Naive thymus-derived CD4-positive, alpha-beta T cell (primary cell): ENCODE measurements at places on chromosomes 4 and X. TPM values are rescaled to one million over a fixed set of nuclear protein-coding genes. Genes with fewer than 3 reads are reported as not detected.

LIMCH1 gene
- not detected for polyA plus RNA-seq

AFF2 gene
- polyA plus RNA-seq: 0.31 TPM

ENAM gene
- polyA plus RNA-seq: not detected

WDR19 gene
- polyA plus RNA-seq: 5.3 TPM

GABRG1 gene
- not detected for polyA plus RNA-seq

ATP7A gene
- polyA plus RNA-seq: 5.4 TPM

CXCL10 gene
- polyA plus RNA-seq: not detected

PAK3 gene
- polyA plus RNA-seq: 0.20 TPM

IL3RA gene
- 0.16 TPM for polyA plus RNA-seq

MID1 gene
- not detected for polyA plus RNA-seq

ITGB1BP2 gene
- polyA plus RNA-seq: not detected

SSX3 gene
- not detected for polyA plus RNA-seq

MAGEB17 gene
- not detected for polyA plus RNA-seq

TMEM255A gene
- polyA plus RNA-seq: 0.06 TPM

CYLC1 gene
- polyA plus RNA-seq: not detected

CENPVL1 gene
- not detected for polyA plus RNA-seq

DCAF8L2 gene
- polyA plus RNA-seq: not detected

CASK gene
- 6.1 TPM for polyA plus RNA-seq

MND1 gene
- not detected for polyA plus RNA-seq

NLGN3 gene
- 0.09 TPM for polyA plus RNA-seq

SOWAHB gene
- polyA plus RNA-seq: not detected

REPS2 gene
- polyA plus RNA-seq: 0.21 TPM

COPS4 gene
- 53.7 TPM for polyA plus RNA-seq

TMEM144 gene
- polyA plus RNA-seq: not detected

PROM1 gene
- polyA plus RNA-seq: not detected

MAGEA12 gene
- polyA plus RNA-seq: not detected

RAB9B gene
- polyA plus RNA-seq: 0.10 TPM

CFI gene
- not detected for polyA plus RNA-seq

ZNF630 gene
- polyA plus RNA-seq: 0.60 TPM

CC2D2A gene
- polyA plus RNA-seq: not detected

TKTL1 gene
- polyA plus RNA-seq: 47.7 TPM

CTAG1B gene
- not detected for polyA plus RNA-seq

NAP1L5 gene
- polyA plus RNA-seq: 3.0 TPM

ZMAT1 gene
- polyA plus RNA-seq: 4.8 TPM

DDX53 gene
- not detected for polyA plus RNA-seq

DCHS2 gene
- polyA plus RNA-seq: not detected

HERC5 gene
- 9.1 TPM for polyA plus RNA-seq

CYTL1 gene
- not detected for polyA plus RNA-seq

GLRA3 gene
- polyA plus RNA-seq: not detected

SEPSECS gene
- 1.4 TPM for polyA plus RNA-seq

PDE5A gene
- 0.56 TPM for polyA plus RNA-seq

CDS1 gene
- 0.54 TPM for polyA plus RNA-seq

GPRASP2 gene
- polyA plus RNA-seq: 4.4 TPM

EDA2R gene
- 0.22 TPM for polyA plus RNA-seq

GSX2 gene
- polyA plus RNA-seq: not detected

HEPH gene
- not detected for polyA plus RNA-seq

XK gene
- polyA plus RNA-seq: not detected

HTRA3 gene
- not detected for polyA plus RNA-seq

TDO2 gene
- not detected for polyA plus RNA-seq

TRIM60 gene
- not detected for polyA plus RNA-seq

POF1B gene
- not detected for polyA plus RNA-seq
